Activated T-cell treated with anti-CD3 and anti-CD28 coated beads, Interleukin-2, amount 50 U/mL, for 72 hours (primary cell): ENCODE measurements at places on chromosomes 2 and 18. TPM values are rescaled to one million over a fixed set of nuclear protein-coding genes. Genes with fewer than 3 reads are reported as not detected.

- no peak for DNase-seq
Observed at GRCh38 chr18:11392980-11393885, 216.2 kb upstream of the SLC35G4 start.

DNA sequence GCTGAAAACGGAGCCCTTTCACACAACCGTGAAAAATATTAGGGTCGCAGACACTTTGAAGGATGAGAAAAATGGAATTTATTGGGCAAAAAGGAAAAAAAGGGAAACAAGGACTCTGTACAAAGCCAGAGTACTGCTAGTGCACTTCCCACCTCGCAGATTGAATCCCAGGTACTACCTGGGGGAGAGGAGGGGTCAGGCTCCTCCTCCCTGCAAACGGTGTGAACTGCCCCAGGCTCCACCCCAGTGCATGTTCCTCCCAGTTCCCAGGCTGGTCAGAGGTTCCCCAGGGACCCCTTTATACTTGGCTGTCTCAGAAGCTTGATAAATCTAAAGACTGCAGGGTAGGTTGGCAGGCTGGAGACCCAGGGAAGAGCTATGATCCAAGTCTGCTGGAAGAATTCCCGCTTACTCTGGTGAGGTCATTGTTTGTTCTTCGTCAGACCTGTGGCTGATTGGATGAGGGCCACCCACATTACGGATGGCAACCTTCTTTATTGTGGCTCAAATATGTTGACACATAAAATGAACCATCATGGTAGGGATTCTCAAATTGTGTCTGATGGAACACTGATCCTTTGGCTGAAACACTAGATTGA is 290.4 kb upstream of the POU3F3 start:
- DNase-seq = no peak

- DNase-seq = no peak
Observed at GRCh38 chr2:25614711-25615110, 58.7 kb downstream of the DTNB start.

Gene REV1
- 51.4 TPM for total RNA-seq

Gene POTEI
- not detected for total RNA-seq
